ENCODE measurements at places on chromosomes 12 and 14.

GRCh38 chr12:79895804-79896203 is 39.1 kb downstream of the PPP1R12A start:
- no peak for DNase-seq

- no peak for DNase-seq
These were observed 18.7 kb downstream of the NOS1 start for GRCh38 chr12:117342682-117343081.

GRCh38 chr12:52529417-52529816 is 9.2 kb upstream of the KRT5 start:
- DNase-seq = no peak

- DNase-seq = no peak
These were observed 307.1 kb downstream of the RPL10L start for GRCh38 chr14:46344327-46344937.

- no peak for DNase-seq
These were observed 663 bp downstream of the WASHC3 start for GRCh38 chr12:102061096-102061559.

GRCh38 chr12:94725375-94726168 is 75.2 kb upstream of the TMCC3 start:
- no peak for DNase-seq

DNA sequence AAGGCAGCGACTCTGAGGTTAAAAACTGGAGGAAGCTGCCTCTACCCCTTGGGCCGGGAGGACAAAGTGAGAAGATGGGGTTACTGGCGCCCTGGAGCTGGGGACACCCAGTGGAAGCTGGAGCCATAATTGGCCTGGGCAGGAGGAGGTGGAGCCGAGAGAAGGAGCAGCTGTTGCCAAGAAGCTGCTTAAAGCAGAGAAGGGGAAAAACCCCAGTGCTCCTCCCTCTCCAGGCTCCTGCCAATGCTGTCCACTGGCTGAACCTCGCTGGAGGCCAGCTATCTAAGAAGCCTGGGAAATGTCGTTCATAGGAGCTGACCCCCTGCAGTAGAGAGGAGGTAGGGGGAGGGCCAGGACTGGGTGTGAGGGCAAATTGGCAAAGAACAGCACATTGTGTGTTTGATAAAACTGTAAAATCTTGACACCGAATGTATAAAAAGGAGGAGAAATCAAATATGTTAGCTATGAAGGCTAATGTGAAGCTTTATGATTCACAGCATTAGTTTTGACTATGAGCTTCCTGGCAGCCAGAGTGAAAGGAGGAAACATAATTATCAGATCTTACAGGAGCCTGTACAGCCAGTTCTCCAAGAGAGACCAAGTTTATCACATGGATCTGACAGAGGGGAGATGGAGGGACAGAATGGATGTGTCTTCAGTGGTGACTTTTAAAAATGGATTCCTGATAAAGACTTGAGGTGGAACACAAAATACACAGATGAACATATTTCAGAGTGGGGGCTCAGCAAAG is 9.5 kb downstream of the HHIPL1 start:
- no peak for DNase-seq

DNA sequence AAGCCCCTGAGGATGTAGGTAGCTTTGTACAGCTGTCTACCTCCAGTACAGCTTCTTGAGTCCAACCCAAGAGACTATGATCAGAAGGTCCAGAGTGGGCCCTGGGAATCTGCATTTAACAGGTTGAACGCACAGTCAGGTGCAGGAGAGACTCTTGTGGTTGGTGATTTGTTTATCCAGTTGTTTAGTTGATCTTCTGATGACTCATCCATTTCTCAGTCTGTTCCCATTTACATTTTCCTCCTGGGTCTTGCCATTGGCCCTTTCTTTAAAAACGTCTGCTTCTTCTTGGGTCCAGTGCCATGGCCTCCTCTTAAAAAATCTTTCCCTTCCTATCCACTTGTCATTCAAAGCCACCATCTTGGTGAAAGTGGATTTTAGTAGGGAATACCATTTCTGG is 734.2 kb downstream of the MED13L start:
- DNase-seq = no peak

DNA sequence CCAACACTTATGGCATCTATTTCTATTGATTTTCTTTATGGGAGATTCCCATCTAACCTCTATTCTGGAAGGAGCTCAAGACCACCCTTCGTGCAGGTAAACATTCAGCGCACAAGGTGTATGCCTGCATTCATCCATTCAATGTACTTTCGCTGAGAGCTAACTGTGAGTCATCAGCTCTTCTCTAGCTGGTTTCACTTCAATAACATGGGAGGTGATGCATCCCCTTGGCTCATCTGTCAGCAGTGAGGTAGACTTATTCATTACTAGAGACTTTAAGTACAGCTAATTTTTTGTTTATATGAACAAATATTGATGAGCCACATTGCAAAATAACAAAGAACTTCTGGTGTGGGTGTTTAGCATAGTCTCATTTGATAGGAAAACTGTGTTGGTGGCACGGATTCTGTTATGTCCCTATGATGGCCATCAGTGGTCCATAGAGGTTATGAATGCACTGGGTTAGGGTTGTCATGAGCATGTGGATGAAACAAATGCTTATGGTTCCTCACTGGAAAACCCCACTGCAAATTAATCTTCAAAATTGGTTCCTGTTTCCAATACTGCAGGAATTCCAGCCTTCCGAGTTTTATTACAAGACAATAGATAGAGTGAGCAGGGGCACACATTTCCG is 1151.0 kb downstream of the BCL11B start:
- no peak for DNase-seq

- DNase-seq = no peak
These were observed 12.3 kb upstream of the EPYC start for GRCh38 chr12:91017043-91017442.

- DNase-seq = no peak
These were observed 107.3 kb downstream of the ZFP36L1 start for GRCh38 chr14:68685419-68686204.

DNA sequence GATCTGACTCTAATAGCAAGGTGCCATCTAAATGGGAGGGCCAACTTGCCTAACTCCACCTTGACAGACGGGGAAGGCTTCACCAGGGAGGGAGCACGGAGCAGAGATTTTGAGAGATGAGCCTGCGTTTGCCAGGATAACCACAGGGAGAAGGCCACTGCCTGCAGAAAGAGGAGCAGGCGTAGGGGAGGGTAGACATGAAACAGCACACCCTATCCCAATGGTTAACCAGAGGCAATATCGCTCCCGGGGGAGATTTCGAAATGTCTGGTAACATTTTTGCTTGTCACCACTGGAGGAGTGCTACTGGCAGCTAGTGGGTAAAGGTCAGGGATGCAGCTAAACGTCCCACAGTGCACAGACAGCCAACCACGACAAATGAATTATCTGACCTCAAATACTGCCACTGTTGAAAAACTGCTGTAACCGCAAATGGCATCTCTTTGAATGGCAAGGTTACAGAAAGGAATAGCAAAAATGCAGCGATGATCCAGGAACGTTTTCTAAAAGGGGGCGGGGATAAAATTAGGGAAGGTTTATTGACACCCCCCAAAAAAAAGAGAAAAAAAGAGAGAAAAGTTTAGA is 126.0 kb upstream of the ATF7IP start:
- no peak for DNase-seq

DNA sequence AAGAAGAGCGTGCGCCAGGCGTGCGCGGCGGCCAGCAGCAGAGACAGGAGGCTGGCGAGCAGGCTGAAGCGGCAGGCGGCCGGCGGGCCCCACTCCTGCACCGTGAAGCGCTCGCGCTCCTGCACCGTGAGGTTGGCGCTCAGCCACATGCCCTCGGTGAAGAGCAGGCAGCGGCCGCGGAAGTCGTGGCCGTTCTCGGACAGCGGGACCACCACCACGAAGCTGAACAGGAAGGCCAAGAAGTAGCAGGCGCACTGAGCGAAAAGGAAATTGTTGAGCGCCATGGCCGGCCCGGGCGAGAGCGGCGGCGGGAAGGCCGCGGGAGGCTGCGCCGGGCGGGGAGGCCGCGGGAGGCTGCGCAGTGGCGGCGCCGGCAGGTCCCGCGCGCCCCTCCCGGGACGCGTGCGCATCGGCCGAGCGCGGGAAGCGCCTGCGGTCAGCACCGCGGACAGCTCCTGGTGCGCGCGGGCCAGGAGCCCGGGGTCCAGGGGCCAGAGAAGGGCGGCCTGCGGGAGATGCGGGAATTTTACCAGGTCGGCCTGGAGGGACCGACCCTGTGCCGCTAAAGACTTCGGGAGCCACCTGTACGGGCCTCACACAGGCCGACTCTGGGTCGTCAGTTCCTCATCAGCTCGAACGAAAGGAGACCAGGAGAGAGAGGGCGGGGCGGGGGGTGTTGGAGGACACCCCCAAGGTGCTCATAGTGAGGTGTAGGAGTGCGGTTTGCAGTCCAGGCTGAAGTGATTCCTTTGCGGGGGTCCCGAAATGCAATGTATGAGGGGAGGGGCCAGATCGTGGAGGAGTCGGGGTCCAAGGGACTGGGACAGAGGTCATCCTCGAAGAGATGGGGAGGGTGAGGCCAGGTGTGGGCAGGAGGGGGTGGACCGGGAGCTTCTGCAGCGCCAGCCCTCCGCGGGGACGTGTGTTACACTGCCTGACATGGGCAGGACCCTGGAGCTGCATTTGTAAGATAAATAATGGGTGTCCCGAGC is at the start of gene TMEM179:
TMEM179 (minus strand) TSS at position 315 of the 992 bp plus-strand sequence; CDS start at position 284, 31 bp downstream.
- DNase-seq = no peak

- DNase-seq = no peak
These were observed 25.9 kb upstream of the BDKRB2 start for GRCh38 chr14:96178461-96179321.
